ENCODE measurements at places on chromosomes 1 and 21. TPM values are rescaled to one million over a fixed set of nuclear protein-coding genes. Genes with fewer than 3 reads are reported as not detected.

ERG gene
- 0.89 TPM for total RNA-seq

KRTAP6-3 gene
- not detected for total RNA-seq

RAB25 gene
- total RNA-seq, result not detected

GRCh38 chr21:42317341-42317741 lies 2.1 kb upstream of the TFF3 start:
- DNase-seq, result no peak

DNA sequence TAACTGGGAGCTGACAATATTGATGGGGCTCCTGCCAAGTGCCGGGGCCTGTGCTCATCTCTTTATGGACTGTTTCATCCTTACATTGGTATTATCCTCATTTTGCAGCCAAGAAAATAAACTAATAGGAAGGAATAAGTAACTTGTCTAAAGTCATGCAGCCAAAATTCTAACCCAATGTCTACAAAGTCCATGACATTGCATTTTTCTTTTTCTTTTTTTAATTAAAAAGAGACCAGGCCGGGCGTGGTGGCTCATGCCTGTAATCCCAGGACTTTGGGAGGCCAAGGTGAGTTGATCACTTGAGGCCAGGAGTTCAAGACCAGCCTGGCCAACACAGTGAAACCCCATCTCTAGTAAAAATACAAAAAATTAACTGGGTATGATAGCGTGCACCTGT lies 18.8 kb downstream of the DEGS1 start:
- no peak for DNase-seq

GRCh38 chr21:29300807-29301138 lies 2.1 kb downstream of the BACH1 start:
- no peak for DNase-seq

GRCh38 chr1:33424610-33425009 lies 6.3 kb downstream of the PHC2 start:
- no peak for DNase-seq

GRCh38 chr1:27778056-27778455 lies 5.0 kb downstream of the STX12 start:
- no peak for DNase-seq

DNA sequence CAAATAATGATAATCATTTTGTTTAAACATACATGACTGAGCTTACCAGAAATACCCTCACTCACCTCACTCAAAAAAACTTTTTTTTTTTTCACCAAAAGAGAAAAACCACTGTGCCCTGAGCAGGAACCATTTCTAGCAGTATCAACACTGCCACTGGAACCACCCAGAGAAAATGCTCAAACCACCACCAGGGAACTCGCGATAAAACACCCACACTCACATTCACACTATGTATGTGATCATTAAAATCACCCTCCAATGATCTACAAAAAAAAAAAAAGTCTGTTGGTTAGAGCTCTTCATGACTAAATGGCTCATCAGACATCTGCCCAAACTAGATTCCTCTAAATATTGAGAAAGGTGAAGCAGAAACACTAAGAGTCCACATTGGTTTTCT lies 11.5 kb downstream of the TIAM1 start:
- no peak for DNase-seq

DNA sequence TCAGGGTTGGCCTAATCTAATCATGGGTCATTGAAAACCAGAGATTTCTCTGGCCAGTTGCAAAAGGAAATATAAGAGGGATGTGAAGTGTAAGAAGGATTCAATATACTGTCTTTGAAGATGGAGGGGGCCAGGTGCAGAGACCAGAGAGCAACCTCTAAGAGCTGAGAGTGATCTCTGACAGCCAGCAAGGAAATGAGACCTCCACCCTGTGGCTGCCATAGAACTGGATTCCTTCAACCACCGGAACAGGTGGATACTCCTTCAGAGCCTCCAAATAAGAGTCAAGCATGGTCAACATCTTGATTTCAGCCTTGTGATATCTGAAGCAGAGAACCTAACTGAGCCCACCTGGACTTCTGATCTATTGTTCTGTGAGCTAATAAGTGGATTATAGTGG lies 128.4 kb downstream of the CYYR1 start:
- no peak for DNase-seq
